ENCODE measurements at places on chromosomes 2 and 18. TPM values are rescaled to one million over a fixed set of nuclear protein-coding genes. Genes with fewer than 3 reads are reported as not detected.

DNA sequence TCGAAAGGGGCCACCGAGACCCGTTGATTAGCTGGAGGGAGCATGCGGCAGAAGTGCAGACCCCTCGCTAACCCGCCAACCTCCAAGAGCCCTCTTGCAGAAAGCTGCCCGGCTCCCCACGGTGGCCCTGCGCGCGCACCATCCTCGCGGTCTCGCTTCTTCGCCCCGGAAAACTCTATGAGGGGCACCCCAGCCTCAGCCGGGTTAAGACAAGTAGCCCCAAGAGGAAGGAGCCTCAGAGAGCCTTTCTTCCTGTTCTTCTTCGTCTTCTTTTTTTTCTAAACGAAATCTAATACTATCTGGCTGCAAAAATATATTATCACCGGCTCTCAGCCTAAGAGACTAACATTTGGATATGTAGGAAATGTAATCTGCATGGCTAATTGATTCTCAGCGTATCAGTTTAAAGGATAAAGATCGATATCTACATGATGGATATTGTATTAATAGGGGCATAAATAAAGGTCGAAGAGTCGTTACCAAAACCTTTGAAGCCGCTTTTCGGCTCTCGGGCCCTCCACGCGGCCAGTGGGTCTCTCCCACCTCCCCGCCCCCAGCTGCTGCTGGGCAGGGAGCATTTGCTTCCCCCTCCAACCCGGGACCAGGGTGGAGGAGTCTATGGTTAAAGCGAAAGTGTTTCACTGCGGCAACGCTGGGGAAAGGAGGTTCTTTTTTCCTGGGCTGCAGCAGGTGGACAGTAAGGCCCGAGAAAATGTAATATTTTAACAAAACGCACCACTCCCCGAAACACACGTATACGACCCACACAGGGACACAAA, 6.1 kb upstream of the PAX3 start:
- DNase-seq, result no peak

DNA sequence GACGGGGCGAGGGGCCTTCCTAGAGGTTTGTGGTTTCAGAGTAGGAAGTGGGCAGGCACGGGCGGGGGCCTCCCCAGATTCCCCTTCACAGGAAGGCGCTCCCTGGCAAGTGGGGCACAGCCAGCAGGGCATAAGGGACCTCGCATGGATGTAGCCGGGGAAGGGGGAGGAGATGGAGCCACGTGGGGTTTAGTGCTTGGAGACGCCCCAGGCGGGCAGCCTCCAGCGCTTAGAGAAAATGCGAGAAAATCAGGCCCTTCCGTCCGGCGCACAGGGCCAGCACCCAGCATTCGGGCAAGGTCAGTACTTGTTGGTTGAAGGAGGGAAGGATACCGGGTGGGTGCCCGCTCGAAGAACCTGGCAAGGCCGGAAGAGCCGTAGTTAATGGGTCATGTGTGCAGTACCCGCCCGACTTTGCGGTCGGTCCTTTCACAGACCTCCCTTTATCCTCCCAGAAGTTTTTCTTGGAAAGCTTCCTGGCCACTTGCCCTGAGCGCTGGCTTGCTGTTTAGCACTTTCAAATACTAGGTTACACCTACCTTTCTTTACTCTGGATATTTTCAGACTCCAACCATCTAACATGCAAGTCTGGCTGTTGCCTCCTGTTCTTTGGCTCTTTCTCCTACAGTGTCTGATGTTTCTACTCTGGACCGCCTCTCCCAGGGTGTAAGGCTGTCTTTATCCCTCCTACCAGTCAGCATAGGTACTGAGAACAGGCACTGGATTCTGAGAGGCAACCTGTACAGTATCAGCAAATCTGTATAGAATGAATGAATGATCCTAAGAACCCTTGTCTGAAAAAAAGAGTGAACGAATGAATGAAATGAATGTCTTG, 78.1 kb downstream of the CIB4 start:
- no peak for DNase-seq

- peak; percentile 70 for DNase-seq
Measured at GRCh38 chr2:233711312-233712008, 1.2 kb upstream of the UGT1A5 start.

DNA sequence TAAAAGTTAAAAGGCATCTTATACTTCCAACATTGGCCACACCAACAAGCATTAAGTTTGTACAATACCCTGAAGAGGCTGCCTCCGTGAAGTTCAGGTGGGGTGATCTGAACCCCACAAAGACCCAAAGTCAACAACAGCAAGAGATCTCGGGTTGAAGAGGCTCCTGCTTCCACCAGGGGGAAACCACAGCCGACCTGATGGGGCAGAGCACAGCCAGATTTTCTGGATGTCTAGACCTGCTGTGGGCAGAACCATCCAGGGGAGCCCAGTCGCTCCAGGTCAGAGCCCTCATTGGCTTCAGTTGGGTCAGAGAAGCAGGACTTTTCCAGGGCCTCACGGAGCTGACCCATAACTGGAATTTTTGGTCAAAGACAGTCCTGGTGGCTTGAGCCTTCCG, 66.5 kb upstream of the ACKR3 start:
- no peak for DNase-seq

DNA sequence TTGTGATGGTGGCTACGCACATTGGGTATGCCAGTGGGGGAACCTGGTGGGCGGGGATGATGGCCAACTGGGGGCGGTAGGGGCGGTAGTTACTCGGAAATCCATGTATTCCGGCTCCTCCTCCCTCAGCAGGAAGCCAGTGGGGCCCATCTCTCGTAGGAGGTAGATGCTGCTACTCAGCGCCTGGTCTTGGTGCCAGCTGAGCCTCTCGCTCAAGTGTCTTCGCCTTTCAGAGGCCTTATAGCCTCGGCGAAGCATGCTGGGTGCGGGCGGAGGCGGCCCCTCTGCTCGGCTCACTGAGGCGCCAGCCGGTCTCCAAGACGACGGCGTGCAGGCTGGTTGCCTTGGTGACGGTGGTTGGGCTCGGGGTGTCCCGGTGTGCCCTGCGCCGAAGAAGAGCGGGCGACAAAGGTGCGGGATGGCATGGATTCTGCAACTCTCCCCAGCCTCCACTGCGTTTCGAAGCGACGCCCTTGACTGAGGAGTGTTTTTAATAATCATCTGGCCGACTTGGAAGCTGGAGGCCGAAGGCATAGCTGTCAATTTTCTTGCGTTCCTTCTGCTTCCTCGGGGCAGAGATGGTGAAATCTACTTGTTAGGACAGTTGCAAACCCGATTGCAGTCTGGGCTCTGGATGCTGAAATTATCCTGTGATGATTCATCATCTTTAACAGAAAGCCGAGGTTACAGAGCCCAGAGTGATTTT, at the start of gene ZSWIM2:
TSS of gene ZSWIM2 (minus strand) at position 298 of the 706 bp plus-strand sequence. CDS start at position 258, 40 bp downstream.
- no peak for DNase-seq

- DNase-seq, result no peak
Measured at GRCh38 chr2:85066006-85066740, 67.0 kb upstream of the TCF7L1 start.

GRCh38 chr2:30990176-30990575, 148.1 kb downstream of the GALNT14 start:
- DNase-seq, result no peak

DNA sequence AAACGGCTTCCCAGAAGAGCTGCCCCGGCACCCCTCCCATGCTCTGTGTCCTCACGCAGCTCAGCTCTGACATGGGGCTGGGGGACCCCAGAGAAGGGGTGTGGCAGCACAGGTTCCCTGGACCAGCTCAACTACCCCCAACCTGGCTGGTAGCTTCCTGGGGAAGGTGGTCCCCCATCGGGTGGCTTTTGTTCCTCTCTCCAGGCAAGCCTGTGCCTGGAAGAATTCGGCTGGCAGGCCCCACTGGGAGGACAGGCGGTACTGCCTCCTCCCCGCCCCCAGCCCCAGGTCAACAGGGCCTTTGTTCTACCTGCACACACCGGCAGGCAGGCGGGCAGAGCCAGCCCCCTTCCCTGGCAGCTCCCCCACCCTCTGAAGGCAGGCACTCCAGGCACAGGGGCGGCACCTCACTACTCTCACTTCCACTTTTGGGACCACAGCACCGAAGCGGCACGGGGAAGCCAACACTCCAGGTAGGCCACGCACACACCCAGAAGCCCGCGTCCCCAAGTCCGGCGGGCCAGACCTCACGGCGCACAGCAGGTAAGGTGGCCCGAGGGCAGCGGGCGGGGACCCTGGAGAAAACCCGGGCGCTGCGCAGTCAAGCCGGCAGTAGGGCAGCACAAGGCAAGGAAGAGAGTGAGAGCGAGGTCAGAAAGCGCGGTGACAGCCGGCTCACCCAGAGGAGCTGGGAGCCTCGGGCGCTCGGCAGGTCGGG, 1.3 kb downstream of the HS6ST1 start:
- DNase-seq, result no peak

DNA sequence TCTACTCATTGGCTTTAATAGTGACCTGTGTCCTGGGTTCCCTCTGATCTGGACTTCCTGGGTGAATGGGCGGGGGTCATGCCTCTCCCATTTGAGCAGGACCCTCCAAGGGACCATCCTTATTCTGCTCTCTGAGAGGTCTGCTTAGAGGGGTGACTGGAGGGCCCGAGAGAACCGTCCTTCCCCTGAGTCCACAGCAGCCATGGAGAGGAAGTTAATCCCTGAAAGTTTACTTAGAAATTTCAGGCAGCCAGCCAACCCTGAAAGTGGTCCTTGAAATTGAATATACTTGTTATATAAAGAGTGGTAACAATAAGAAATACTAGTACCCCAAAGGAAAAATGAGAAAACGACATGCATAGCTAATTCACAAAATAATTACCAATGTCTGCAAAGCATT, 226.1 kb downstream of the DYSF start:
- no peak for DNase-seq

- no peak for DNase-seq
Measured at GRCh38 chr2:231036131-231036530, 1.2 kb upstream of the C2orf72 start.

GRCh38 chr2:99190548-99190947, 9.6 kb downstream of the MRPL30 start:
- DNase-seq, result no peak

- no peak for DNase-seq
Measured at GRCh38 chr2:19677825-19678518, 223.8 kb downstream of the TTC32 start.

DNA sequence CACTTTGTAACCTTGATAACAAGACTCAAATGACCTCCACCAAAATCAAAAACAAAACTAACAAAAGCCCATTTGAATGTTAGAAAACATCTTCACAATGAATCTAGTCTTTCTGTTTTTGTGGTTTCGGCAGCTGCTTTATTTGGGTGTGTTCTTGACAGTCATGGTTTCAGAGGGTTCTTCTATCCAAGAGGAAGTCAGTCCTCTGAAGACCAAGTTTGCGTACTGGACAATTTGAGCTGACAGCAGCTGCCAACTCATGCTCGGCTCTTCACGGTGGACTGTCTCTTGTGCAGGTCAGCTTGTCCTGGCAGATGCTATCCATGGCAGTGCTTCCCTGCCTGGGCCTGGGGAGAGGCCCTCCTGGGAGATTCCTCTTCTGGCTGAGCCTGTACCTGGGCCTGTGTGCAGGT, 91.0 kb downstream of the TMEM17 start:
- no peak for DNase-seq

GRCh38 chr2:138502255-138503086, 901 bp downstream of the SPOPL start:
- DNase-seq, result no peak

DNA sequence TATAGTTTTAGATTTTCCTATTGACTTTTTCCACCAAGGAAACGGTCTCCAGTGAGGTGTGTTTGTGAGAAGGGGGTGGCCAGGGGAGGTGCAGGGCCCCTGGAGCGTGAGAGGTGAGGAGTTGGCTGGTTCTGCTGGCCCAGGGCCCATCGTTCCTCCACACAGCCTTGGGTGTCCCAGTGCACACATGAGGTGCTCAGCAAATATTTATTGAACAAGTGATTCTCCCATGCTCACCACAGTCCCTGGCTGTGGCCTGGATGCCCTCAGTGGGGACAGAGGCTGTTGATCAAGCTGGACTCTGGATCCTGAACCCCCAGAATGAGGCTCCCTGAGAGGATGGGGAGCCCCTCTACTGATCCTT, 5.0 kb downstream of the HAAO start:
- no peak for DNase-seq

DNA sequence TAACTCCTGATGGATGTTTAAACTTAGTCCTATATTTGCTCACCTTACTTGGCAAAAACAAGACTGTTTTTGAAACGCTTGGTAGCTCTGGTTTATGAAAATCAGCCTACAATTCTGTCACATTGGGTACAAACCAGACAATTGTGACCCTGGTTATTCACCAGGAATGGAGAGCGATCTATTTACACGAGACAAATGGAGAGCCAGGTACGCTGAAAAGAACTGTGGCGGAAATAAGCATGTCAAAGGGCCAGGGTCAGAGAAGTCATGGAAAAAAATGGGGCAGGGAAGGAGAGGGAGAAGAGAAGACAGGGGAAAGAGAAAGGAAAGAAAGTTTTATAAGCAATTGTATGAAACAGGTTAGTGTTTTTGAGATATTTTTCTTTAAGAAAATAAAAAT, 119.5 kb upstream of the ZFP36L2 start:
- no peak for DNase-seq

- DNase-seq, result no peak
Measured at GRCh38 chr2:187215532-187216240, 232.4 kb downstream of the CALCRL start.

DNA sequence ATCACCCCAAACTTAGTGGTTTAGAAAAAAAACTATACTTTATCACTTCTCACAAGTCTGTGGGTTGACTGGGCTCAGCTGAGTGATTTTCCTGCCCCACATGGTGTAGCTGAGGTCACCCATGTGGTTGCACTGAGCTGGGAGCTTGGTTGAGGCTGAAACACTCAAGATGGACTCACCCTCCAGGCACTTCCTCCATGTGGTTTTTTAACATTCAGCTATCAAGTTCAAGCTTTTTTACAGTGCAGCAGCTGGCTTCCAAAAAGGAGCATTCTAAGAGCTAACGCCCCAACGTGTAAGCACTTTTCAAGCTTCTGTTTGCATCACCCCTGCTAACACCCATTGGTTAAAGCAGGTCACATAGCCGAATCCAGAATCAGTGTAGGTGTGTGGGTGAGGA, 105.9 kb upstream of the CREB1 start:
- no peak for DNase-seq

DNA sequence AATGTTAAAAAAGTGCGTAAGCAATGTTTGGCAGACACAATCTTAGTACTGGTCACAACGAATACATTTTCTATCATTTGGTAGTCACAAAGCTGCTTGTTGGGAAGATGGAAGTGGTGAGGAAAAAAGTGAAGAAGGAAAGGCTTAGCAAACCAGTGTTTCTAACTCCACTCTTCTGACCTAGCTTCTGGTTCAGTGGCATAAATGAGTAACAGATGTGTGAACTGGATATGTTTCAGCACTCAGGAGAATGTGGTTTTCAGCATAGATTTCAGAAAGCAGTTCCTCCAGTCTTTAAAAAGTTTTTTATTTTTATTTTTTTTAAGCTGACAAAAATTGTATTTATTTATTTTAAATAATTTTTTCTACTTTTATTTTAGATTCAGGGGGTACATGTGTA, 357.1 kb downstream of the CPS1 start:
- no peak for DNase-seq

GRCh38 chr2:45651415-45652089, at the start of gene PRKCE:
Gene PRKCE (plus strand): TSS chr2:45651675.
- no peak for DNase-seq

NCKAP1 gene
- total RNA-seq, result 114 TPM

RESP18 gene
- not detected for total RNA-seq

RTP5 gene
- not detected for total RNA-seq

CCDC88A gene
- total RNA-seq, result 38.0 TPM

POTEE gene
- not detected for total RNA-seq

FAM124B gene
- 17.0 TPM for total RNA-seq

CIB4 gene
- not detected for total RNA-seq

C2orf68 gene
- 13.4 TPM for total RNA-seq

ABCB11 gene
- 1.2 TPM for total RNA-seq

GPC1 gene
- total RNA-seq, result 37.8 TPM
